Endothelial cell of umbilical vein (primary cell): ENCODE measurements at places on chromosomes 5 and 9. TPM values are rescaled to one million over a fixed set of nuclear protein-coding genes. Genes with fewer than 3 reads are reported as not detected.

Gene PCDHA12
- total RNA-seq: not detected in 2 replicates

Gene HTR1A
- total RNA-seq: not detected in 2 replicates

Gene TAF7
- 55.0 and 62.0 TPM in 2 replicates for total RNA-seq

Gene SMIM33
- not detected in 2 replicates for total RNA-seq

Gene ADGRV1
- 0.11 and 0.12 TPM in 2 replicates for total RNA-seq

Gene BAAT
- not detected in 2 replicates for total RNA-seq

Gene RAI14
- 369 and 390 TPM in 2 replicates for total RNA-seq

Gene MAP3K1
- total RNA-seq: 12.5 and 14.4 TPM in 2 replicates

Gene PCDHGB2
- total RNA-seq: 1.9 and 2.9 TPM in 2 replicates

Gene PDE6A
- total RNA-seq: not detected in 2 replicates

Gene ACTBL2
- not detected in 2 replicates for total RNA-seq

Gene SPATA31D4
- total RNA-seq: not detected in 2 replicates

Gene ZDHHC11
- 2.1 and 4.4 TPM in 2 replicates for total RNA-seq

Gene AMBP
- total RNA-seq: not detected in 2 replicates

Gene PFN3
- not detected in 2 replicates for total RNA-seq

Gene TRAF1
- total RNA-seq: 1.4 and 2.0 TPM in 2 replicates

Gene GPR107
- total RNA-seq: 38.9 and 41.5 TPM in 2 replicates

Gene RORB
- total RNA-seq: not detected in 2 replicates

Gene ESM1
- total RNA-seq: 577 and 781 TPM in 2 replicates

Gene ZBTB43
- 9.0 and 14.2 TPM in 2 replicates for total RNA-seq

Gene PDLIM4
- total RNA-seq: 65.7 and 69.8 TPM in 2 replicates

Gene RAB3C
- total RNA-seq: 0.04 TPM in 1 of 2 replicates, not detected in the other

Gene APBA1
- total RNA-seq: 11.3 and 11.4 TPM in 2 replicates

Gene OR1Q1
- total RNA-seq: not detected in 2 replicates

Gene ZNF354C
- total RNA-seq: 4.7 and 5.0 TPM in 2 replicates

Gene PLPPR1
- total RNA-seq: 0.18 TPM in 1 of 2 replicates, not detected in the other

Gene BHMT2
- total RNA-seq: 0.71 and 0.76 TPM in 2 replicates

Gene S100Z
- total RNA-seq: not detected in 2 replicates
